ENCODE measurements at places on chromosomes 2 and 18.

DNA sequence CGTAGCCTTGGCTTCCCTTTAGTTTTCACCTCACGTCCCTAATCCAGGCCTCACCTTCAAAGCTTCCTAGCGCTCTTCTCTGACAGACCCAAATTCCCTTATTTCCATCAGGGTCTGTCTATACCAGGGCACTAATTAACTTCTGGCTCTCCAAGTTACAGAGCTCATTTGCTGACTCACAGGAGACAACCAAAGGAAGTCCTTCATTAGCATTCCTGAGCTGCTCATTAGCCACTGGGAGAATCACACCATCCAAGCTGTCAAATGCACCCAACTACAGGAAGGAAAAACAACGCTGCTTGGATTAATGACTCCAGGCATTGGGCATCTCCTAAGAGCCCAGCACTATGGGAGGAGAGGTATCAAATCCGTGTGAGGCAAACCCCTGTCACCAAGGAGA, 109.8 kb upstream of the ALK start:
- no peak for ATAC-seq

DNA sequence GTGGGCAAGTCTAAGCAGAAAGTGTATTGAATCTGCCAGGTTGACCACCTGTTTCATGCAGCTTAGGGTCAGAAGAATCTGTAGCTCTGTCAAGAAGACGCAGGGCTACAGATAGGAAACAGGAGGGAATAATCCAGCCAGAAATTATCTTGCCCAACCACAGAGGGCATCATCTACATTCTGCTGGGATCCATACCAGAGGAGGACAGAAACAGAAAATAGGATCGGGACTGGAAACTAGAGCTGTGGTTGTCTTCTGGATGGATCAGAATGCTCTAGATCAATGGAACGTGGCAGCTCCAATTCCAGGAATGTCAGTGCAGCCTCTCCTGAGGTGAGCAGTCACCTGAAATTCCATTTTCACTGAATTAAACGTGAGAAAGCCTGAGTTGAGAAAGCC, 3.6 kb downstream of the SPATA3 start:
- no peak for ATAC-seq

- ATAC-seq: no peak
These were observed 49.9 kb downstream of the ALPK2 start for GRCh38 chr18:58578835-58579560.

DNA sequence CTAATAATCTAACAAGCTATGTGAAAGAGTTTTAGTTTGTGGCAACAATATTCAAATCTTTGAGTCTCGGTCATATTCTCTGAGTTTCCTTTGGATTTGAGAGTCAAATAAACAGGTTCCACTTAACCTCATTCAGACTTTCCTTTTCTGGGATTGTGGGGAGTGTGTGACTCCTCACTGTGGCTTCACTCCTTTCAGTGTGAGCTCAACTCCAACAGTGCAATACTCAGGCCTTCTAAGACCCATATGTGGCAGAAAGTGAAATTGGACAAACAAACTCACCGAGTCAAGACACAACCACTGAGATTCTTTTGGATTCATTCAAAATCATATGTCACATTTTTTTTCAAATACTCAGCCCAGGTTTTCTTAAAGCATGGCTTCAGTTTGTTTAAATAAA, 25.4 kb downstream of the SLC9A4 start:
- no peak for ATAC-seq

DNA sequence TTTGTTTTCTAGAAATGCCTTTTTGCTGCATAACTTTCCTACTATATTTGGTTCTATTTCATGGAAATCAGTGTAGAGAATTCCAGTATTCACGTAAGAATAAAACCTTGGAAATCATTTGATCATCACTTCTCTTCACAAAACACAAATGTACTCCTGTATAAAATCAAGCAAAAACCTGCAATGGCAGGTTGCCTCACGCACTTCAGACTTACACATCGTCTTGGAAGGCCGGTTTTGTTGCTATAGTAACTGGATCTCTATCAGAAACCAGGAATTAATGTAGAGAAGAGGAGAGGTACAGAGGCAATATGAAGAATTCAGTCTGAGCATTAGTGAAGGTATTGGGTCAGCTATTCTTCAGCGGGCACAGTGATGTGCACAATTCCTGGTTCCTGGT, 370.7 kb upstream of the CYRIA start:
- no peak for ATAC-seq

DNA sequence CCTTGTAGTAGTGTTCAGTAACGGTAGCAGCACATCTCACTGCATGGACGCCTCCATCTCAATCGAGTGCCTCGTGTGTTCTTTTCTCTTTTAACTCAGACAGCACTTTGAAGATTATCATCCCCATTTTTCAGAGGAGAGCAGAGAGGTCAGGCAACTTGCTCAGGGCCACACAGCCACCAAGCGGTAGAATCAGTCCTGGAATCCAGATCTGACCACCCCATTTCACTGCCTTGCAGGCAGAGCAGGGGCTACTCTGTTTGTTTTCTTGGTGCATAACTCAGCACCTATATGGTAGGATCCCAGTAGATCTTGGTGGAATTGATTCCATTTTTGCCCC, 129.5 kb downstream of the SMAD7 start:
- ATAC-seq: peak; percentile 3

DNA sequence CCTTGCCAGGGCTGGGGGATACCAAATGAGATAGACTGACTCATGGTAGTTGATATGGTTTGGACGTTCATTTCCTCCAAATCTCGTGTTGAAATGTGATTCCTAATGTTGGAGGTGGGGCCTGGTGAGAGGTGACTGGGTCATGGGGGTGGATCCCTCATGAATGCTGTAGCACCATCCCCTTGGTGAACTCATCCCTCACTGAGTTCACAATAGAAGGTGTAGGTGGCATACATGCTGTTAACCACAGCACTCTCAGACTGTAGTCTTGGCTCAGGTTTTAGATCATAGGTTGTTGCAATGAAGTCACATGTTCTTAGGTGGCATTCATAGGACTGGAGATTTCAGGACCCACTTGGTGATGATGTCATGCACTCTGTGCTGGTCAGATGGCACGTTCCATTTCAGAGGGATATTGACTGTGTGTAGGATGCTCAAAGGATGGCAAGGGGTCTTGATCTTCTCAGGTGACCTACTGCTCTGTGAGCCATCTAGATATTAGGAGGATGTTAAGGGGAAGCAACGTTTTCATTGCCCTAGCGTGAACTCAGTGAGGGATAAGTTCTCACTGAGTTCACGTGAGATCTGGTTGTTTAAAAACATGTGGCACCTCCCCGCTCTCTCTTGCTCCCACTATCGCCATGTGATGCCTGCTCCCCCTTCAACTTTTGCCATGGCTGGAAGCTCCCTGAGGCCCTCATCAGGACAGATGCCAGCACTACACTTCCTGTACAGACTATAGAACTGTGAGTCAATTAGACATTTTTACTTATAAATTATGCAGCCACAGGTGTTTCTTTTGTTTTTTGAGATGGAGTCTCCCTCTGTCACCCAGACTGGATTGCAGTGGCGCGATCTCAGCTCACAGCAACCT, 73.8 kb upstream of the ACAA2 start:
- no peak for ATAC-seq

Measured in stimulated activated memory B cell treated with anti-CD40 and anti-IgM and Interleukin-4, amounts not matched to agents 10 μg/mL and 1 μg/mL and 100 μg/mL, for 72 hours (primary cell).